Lung (tissue), 17 donors: ENCODE measurements at places on chromosomes 6 and 20.
A peak's percentile ranks its signal among the peaks of the same experiment; 100 is the strongest.

- no peak for DNase-seq
Measured at GRCh38 chr6:161926324-161926723, 652.5 kb upstream of the AGPAT4 start.

GRCh38 chr6:11714798-11715285 is 63.8 kb downstream of the ADTRP start:
- DNase-seq, result no peak

- no peak for DNase-seq
Measured at GRCh38 chr6:158471339-158471738, 88.6 kb upstream of the TMEM181 start.

GRCh38 chr6:147201885-147202515 is 2.2 kb upstream of the STXBP5 start:
- DNase-seq, result no peak

GRCh38 chr6:133724726-133725125 is 164.2 kb upstream of the TCF21 start:
- no peak for DNase-seq

GRCh38 chr6:108998485-108998884 is 96.2 kb downstream of the SESN1 start:
- peak; percentile 59 for DNase-seq

DNA sequence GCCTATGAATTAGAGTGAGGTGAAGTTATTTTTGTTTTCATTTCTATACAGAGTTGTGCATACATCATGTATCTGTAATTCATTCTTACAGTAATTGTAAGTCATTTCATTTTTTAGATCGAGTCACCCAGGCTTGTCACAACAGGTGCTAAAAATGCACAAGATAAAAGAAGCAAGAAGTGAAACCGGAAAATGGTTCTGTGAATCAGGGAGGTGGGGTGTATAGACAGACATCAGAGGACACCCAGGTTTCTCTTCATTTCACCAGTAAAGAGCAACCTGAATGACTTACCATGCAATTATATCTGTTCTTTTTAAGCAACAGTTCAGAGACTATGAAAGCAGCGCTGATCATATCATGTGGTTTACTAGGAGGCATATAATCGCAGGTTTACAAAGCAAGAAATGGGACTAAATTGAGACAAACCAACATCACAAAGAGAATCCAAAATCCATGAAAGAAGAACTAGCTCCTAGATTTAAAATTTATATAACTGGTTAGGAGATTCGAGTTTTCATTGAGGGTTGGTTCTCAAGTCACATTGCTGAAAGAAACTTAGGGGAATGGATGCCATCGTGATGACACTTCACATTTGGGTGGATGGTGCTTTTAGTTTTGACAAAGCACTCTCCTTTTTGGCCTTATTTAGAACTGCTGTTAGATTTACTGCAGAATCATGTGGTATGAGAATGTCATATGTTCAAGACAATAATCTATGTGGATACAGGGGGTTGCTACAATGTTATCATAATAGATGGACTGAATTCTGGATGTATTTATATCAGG is 27.9 kb upstream of the TBC1D7 start:
- DNase-seq, result no peak

- no peak for DNase-seq
Measured at GRCh38 chr6:41878961-41879405, 16.2 kb downstream of the USP49 start.

DNA sequence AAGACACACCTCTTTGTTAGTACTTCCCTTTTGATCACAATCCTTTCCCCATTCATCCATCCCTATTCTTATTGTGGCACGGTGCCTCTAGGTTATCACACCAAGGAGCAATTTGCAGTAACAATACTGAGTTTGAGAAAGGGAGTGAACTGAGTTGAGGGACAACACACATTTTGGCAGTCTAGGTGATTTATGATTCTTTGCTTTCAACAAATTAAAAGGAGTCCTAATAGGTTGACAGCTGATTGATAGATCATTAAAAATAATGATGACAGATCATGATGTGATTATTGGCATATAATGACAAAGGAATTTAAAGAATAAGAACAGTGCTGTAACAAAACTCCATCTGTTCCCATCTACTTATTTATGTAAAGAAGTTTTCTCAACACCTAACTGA is 36.7 kb downstream of the IMPG1 start:
- DNase-seq, result no peak

GRCh38 chr6:53103993-53104675 is 38.9 kb downstream of the FBXO9 start:
- no peak for DNase-seq

GRCh38 chr20:63651942-63652191 is 1.4 kb downstream of the STMN3 start:
- no peak for DNase-seq

GRCh38 chr6:80530103-80530502 is 423.6 kb downstream of the BCKDHB start:
- no peak for DNase-seq

DNA sequence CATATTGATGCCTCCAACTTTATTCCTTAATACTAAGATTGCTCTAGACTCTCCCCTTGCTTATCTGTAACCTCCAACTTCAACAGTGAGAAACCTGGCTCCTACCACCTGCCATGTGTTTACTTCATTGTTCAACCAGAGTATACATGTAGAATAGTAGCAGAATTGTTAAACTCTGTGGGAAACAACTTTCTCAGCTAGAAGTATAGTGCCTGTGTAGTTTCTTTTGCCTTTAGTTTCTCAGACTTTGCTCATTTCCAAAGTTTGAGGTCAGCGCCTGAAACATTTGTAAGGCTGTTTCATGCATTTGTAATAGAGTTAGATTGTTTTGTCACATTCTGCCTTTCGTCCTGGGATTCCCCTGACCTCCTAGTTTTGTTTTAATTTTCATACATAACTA is 34.9 kb upstream of the HECA start:
- DNase-seq, result no peak

DNA sequence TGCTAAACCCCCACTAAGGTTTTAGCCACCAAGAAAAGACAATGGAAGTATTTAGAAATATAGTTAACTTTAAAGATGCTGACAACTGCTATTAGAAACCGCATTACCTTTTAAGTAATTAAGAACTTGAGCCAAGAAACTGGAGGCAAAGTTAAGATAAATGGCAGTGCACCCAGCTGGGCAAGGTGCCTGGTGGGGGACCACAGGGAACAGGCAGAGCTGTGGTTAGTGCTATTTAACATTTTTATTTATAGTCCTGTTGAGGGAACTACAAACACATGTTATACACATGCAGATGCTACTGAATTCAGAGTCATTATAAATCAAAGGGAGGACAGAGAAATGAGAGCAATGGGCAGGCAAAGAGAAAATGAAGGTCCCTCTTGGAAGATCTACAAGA is 447.9 kb downstream of the TFAP2B start:
- DNase-seq, result no peak

DNA sequence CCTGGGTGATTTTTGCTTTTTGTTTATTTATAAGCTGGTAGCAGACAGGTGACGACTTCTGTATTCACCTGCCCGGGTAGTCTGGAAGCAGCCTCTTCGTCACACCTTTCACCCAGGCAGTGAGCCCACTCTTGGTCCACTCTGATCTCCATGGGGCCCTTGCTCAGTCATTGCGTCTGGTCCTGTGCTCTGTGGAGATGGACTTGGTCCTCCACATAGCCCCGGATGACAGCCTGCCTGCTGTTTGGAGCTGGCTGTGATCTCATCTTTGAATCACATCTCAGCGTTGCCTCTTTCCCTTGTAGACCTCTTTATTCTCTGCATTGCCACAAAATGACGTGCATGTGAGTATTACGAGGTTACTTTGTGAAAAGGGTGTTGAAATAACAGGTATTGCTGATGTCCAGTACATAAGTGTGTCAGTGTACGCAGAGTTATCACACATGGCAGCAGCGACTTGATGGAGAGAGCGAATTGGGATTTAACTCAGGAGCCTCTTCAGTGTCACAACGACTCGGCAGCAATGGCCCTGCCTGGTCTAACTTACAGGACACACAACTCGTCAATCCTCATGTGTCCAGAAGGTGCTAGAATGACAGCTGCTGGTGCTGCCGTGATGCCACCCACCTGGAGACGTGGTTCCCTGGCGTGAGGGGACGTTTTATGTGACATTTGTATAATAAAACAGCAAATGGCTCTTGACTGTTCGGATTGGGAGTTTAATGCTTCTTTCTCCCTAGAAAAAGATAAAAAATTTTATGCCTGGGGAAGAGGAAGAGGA is 24.2 kb upstream of the FRMD1 start:
- DNase-seq, result no peak

- DNase-seq, result no peak
Measured at GRCh38 chr20:14266246-14266645, 71.2 kb downstream of the FLRT3 start.

GRCh38 chr6:139407718-139408222 is 33.3 kb upstream of the CITED2 start:
- no peak for DNase-seq

- DNase-seq, result peak; percentile 31
Measured at GRCh38 chr6:44044154-44044539, 83.1 kb downstream of the MRPL14 start.

- DNase-seq, result no peak
Measured at GRCh38 chr6:75483136-75483952, 10.3 kb downstream of the FILIP1 start.

DNA sequence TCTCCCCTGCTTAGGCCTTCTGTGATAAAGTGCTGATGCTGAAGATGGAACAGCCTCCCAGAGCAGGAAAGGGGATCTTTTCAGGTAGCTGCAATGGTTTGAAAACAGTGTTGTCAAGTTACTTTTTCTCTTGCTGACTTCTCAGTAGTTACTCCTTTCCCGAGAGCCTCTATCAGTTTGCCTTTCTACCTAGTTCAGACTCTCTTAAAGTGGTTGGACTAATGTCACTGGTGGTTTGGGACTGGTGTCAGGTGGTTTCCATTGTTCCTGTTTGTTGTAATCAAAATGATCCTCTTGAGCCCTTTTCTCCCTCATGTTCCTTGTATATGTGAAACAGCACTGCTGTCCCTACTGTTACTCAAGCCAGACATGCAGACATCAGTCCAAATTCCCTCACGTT is 91.4 kb downstream of the FAM217A start:
- DNase-seq, result no peak

DNA sequence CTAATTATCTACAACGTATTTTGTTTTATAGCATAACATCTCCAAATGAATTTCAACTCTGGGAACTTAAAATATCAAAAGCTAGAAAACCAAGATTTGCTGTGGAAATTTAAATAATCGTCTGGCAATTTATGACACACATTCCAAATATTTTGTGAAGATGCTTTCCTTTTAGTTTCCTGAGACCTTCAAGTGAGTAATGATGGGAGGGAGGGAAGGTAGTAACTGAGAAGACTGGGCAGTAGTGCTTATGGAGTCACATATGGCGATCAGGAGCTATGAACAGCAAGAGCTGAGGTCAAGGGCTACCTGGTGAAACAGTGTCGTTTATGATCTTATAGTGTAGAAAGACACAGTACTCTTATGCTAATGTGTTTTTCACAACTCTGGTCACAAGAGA is 178.2 kb upstream of the THEMIS start:
- DNase-seq, result no peak

DNA sequence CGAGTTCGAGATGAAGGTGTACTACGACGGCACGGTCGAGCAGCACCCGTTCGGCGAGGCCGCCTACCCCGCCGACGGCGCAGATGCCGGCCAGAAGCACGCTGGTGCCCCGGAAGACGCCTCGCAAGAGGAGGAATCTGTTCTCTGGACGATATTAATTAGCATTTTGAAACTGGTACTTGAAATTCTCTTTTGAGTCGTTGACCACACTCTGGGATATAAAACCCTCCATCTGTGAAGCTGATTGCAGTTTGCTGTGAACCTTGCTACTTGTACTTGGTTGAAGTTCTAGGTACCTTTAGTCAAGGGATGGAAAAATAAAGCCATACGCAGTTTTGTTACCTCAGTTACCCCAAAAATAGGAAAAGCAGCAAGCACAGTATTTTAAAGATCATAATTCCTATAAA is 917 bp downstream of the C6orf120 start:
- no peak for DNase-seq

DNA sequence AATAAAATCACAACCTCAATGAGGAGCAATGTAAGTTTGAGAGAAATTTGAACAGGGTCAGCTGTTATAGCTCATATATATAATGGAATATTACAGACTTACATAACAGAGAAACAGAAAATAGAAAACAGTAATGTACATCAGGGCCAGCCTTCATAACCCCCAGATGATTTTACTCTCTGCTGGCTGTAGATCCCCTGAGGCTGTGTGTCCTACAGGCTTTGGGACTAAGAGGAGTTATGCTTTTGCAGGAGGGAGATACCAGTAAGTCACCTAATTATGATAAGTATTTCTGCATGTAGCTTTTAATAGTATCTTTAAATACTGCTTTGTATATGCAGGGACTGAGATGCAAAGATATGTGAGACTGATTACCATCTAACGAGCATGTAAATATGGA is 105.8 kb upstream of the ASCC3 start:
- DNase-seq, result no peak

DNA sequence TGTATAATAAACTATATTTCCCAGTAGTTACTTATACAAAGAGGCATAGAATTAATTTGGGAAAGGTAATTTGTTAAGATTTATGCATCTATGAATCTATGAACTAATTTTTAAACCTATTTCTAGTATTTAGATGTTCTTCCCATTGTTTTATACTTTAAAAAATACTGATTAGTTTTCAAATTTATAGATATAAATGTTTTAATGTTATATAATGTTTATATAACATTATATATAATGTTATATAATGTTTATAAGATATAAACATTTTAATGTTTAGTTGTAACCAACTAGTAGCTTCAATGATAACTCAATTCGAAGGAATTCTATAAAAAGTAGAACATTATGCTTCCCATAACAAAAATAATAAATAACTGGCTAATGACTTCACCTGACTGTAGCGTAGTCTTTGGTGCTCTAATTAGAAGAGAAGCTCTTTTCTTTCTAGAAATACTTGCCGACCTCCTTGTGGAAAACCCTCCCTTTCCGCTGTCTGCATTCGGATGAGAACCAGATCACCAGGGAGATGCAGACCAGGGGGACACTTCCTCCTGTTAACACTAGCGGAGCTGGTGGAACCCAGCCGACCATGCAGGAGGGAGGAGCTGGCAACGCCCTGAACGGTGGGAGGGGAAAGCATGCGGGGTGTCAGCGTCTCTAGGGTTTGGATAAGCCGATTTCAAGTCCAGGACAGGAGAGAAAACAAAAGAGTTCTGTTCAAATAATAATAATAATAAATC is 158.4 kb downstream of the OR2B2 start:
- peak; percentile 88 for DNase-seq

DNA sequence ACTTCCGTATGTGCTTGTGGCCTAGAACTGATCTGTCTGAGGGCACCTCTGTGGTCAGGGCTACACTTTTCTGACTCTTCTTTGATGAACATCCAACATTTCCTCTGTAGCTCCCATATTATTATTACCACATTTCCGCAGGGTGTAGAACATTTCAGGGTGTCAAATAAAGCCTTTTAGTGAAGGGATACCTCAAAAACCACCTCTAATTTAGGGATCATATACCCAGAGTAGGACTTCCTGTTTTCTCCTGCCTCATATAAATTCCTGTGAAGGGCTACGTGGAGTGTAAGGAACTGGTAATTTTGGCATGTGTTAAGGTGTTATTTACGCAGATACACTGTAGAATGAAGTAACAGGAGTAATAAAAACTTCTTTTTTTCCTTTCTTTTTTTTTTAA is 5.5 kb upstream of the MUC22 start:
- DNase-seq, result no peak
